SK-N-DZ (cell line): ENCODE measurements at places on chromosomes 3 and 15.
A peak's percentile ranks its signal among the peaks of the same experiment; 100 is the strongest.

DNA sequence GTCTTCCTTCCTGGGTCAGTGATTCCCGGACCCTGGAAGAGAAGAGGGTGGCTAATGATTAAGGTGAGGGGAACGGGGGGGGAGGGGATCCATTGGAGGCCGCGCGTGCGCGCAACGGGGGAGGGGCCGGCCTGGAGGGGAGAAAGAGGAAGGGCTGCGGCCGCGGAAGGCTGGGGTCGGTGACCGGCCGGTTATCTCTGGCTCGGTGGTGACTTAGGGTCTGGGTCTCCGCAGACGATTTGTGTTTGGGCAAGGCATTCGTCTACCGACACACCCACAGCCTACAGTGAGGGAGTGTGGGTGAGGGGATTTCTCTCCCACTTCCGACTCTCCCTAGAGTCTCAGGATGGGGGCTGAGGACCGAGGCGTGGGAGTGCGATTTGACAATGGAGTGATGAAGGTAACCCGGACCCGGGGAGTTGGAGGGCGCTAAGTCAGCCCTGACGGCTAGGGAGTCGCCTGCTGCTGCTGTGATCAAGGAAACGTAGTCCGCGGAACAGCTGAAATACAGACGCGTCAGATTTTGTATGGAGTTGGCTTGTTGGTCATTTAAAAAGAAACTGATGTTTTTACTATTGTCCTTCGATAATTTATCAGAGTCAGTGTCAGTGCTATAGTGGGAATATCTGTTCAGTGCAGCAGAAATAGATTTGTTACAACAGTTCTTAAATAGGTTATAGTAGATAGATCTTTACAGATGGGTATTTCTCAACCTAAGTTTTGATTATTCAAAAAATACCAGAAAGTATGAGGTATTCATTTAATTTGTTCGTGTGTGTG is 733 bp downstream of the RNF111 start:
- peak; percentile 68 for DNase-seq

DNA sequence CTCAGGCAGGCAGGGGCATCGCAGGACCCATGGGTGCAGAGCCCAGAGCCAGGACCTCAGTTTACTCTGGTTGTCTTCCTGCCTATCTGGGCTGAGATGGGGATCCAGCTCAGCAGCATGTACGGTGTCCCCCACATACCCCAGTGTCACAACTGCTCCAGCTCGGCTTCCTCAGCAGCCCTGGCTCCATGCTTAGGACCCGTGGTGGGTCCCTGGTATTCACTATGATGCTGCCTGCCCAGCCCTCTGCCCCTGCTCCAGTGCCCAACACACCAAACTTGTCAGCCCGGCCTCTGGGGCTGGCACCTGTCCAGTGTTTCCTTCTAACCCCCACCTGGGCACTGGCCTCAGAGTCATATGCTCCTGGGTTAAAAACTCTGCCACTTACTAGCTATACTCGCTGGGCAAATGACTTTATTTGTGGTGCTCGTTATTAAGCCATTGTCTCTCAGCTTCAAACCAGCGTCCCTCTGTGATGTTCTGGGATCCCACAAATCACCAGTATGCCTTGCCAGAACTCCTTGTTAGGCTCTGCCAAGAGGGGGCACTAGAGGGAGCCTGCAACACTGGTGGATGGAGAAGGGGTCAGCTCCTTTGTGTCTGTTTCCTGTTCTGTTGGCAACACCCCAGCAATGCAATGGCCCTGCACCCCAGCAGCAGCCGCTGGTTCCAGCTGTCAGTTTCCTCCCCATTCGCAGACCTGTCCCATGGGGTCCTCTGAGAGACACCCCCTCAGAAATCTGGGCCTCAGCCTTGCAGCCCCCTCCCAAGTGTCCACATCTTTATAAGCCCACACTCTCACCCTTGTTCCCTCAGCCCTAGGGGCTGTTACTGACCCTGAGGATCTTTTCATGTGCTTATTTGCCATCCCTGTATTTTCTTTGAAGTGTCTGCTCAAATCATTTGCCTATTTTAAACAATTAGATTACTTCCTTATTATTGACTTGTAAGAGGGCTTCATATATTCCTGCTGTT is 24.1 kb upstream of the MRPS22 start:
- no peak for DNase-seq

GRCh38 chr3:187014417-187014864 is 84.1 kb downstream of the ST6GAL1 start:
- DNase-seq = no peak

DNA sequence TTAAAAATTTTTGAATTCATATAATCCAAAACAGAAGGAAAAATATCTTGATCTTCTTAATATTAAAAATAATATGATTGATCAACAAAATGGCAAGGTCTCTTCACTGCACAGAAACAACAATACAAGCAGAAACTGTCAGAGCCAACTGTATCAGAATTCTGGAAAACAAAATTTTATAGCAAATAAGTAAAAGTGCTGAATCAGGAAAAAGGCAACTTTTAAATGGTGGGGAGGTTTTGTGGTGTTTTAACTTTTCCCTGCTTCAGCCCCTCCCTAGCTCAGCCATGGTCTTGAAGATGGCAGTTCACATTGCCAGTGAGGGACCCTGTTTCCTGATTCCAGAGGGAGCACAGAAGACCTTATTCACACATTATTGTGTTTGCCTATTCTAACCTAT is 37.6 kb downstream of the SPESP1 start:
- DNase-seq = no peak

- no peak for DNase-seq
These were observed 406.0 kb upstream of the WNT5A start for GRCh38 chr3:55893045-55893664.

- DNase-seq = no peak
These were observed 268.0 kb upstream of the PROK2 start for GRCh38 chr3:72052841-72053409.

- no peak for DNase-seq
These were observed 127.1 kb downstream of the FMN1 start for GRCh38 chr15:33067456-33067855.

DNA sequence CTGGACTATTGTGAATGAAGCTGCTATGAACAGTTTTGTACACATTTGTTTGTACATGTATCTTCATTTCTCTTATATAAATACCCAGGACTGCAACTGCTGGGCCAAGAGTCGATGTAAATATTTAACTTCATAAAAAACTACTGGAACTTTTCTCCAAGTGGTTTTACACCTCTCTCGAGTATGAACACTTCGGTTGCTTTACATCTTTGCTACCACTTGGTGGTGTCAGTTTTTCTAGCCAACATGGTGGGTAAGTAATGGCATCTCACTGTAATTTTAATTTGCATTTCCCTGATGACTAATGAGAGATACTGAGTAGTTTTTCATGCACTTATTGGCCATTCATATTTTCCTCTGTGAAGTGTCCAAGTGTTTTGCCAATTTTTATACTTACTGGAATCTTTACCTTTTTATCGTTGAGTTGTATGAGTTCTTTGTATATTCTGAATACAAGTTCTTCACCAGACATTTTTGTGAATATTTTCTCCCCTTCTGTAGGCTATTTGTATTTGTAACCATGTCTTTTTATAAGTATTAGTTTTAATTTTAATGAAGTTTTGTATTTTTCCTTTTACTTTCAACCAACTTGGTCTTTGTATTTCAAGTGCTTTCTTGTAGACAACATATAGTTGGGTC is 44.4 kb downstream of the PCOLCE2 start:
- no peak for DNase-seq

GRCh38 chr3:19046440-19046839 is 101.9 kb upstream of the KCNH8 start:
- no peak for DNase-seq

DNA sequence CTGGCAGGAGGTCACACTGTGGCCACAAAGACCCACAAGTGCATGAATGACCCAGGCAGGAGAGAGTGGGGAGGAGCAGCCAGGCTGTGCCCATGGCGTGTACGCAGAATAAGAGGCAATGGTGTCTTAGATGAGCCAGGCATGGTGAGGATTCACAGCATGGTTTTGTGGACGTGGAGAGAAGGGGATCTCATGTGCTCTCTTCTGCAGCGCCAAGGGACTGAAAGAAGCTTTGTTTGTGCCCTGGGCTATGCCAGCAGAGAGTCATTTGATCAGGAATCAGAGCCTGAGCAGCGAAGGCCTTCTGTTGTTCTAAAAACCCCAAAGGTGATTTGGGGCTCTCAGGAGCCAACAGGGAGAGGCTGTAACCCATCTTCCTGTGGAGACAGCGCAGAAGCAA is 18.7 kb upstream of the RPP14 start:
- DNase-seq = no peak

DNA sequence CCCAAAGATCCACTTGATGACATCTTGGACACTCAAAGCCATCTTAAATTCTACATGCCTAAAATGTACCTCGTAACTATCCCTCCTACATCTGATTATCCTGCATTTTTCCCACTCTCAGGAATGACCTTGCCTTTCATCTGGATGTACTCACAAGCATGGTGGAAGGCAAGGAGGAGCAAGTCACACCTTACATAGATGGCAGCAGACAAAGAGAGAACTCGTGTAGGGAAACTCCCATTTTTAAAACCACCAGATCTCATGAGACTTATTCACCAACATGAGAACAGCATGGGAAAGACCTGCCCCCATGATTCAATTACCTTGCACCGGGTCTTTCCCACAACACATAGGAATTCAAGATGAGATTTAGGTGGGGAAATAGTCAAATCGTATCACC is 616.0 kb downstream of the MCTP2 start:
- DNase-seq = no peak

GRCh38 chr3:106881186-106881585 is 496.1 kb upstream of the CCDC54 start:
- DNase-seq = no peak

DNA sequence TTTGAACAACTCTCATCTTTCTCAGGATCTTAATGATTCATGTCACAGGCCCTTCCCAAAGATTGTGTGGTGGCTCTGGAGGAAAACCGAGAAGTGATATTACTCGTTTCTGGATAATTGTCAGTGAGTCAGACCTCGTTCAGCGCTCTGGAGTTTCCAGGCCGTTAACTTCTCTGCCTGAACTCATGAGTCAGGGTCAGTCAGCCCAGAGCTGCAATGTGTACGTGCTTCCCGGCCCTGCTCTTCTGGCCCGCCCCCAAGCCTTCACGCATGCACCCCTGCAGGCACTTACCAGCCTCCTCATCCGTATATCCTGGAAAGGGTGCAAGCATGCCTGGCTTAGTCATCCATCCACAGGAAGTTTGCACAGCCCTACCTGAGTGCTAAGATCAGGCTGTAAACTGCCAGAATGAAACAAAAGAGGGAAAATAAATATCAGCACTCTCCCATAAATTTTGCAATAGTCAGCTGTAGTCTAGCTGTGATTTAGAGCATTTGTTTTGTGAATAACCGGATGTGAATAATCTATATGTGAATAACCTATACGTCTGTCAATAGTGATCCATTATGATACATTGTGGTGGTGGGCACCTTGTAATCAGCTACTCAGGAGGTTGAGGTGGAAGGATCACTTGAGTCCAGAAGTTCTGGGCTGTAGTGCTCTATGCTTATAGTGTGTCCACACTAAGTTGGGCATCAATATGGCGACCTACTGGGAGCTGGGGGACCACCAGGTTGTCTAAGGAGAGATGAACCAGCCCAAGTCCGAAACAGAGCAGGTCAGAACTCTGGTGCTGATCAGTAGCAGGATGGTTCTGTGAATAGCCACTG is 35.3 kb upstream of the SEMA4B start:
- peak; percentile 25 for DNase-seq

GRCh38 chr3:94070341-94070911 is 7.6 kb downstream of the NSUN3 start:
- DNase-seq = no peak

- no peak for DNase-seq
These were observed 7.5 kb downstream of the PLA2G4F start for GRCh38 chr15:42148808-42149492.

DNA sequence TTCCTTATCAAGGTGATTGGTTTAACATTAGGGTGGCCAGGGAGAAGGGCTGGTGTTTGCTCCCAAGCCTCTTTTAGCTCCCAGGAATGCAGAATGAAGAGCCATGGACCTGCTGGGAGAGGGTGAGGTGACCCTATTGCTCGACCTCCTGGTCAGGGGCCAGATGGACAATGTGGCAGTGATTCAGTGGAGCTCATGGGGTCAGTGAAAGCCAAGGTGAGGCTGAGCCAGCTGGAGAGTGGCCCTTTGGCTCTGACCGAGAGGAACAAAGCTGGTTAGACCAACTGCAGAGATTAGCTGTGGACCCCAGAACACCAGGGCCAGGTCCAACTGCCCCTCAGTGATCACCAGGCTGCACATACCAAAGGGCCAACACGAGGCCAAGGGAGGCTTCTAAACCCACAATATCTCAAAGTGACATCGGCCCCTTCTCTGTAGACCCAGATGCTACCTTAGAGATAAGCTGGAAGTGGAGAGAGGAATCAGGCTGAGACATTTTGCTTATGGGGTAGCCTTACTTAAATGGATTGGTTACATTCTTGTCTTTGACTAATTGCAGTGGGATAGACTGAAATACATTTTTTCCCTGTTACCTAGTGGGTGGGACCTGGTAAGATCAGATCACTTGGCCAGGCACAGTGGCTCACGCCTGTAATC is 15.8 kb upstream of the BTBD1 start:
- DNase-seq = no peak

GRCh38 chr3:128226795-128227395 is 73.6 kb downstream of the EEFSEC start:
- peak; percentile 53 for DNase-seq

DNA sequence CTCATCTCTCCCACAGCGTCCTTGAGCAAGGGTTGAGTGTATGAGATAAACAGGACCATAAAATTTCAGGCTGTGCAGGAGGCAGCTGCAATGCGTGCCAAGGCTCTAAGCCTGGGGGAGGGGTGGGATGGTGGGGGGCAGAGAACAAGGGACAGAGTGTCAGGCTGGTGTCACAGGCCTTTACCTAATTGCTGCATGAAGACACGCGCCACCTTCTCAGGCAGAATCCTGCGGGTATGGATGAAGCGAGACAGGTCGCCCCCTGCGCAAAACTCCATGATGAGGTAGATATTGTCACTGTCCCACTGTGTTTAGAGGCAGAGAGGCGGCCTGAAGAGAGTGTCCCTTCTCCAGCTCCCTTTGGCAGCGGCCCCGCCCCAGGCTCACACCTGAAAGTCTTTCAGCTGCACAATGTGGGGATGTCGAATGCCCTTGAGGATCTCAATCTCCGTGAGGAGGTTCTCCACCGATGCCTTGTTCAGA is 1.0 kb downstream of the ULK3 start:
- DNase-seq = no peak

DNA sequence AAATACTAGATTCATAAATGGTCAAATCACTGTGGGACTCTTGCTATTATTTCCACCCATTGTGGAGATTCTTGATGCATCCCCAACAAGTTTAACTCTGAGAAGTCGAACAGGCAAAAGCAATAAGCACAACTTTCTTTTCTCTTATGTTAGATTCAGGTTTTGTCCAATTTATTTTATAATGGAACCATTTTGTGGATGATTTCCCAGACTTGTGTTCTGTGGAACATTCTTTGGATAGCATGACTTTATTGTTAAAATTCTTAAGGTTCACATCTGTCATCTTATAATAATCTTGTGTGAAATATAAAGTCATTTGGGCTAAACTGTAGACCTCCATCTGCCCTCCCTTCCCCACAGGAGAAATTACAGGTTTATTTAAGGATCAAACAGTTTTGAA is 213.7 kb downstream of the LPP start:
- DNase-seq = no peak

GRCh38 chr3:179073816-179074215 is 2.2 kb upstream of the ZMAT3 start:
- DNase-seq = no peak

- no peak for DNase-seq
These were observed 32.4 kb upstream of the PIK3R4 start for GRCh38 chr3:130779031-130779430.
